ENCODE measurements at places on chromosomes 13 and 19.

GRCh38 chr13:86906127-86906874, 764.9 kb upstream of the SLITRK5 start:
- DNase-seq: no peak

- no peak for DNase-seq
Measured at GRCh38 chr13:21546372-21546771, 57.6 kb downstream of the MICU2 start.

GRCh38 chr13:59631271-59631670, 532.5 kb downstream of the DIAPH3 start:
- DNase-seq: no peak

DNA sequence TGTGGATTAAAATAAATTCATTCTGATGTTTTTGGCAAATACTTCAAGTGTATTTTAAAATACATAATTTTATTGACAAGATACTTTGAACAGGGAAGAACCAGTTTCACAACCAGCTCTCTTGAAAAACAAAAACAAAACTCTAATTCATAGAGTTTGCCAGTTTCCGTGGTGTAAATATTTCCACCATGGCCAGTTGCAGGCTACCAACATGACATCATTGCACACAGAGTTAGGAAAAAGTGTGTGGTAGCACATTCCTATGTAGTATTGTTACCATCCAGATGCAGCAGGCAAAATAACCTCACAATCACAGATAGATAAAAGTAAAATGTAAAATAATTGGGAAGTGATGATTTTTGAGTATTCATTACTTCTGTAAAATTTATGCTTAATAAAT, 7.7 kb upstream of the RNF113B start:
- no peak for DNase-seq

- no peak for DNase-seq
Measured at GRCh38 chr13:64278493-64278892, 2862.8 kb upstream of the PCDH20 start.

DNA sequence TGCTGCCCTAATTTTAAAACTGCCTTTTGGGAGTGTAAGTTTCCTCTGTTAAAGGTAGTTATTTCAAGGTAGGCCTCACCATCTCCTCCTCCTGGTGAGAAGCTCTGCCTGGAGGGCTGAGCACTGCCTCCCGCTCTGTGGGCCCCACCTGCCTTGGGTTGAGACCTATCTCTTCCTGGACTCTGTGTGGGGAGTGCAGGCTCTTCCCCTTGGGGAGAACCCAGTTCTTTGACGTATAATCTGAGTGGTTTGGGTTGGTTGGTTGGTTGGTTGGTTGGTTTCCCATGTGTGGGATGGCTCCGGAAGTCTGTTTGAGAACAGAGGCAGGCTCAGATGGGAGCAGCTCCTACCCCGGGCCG, 39.1 kb downstream of the ACTN4 start:
- DNase-seq: no peak

- no peak for DNase-seq
Measured at GRCh38 chr19:36009220-36009619, 607 bp upstream of the SYNE4 start.
